NCI-H2081 treated with DMSO at 0.1 percent for 48 hours (cell line): ENCODE measurements at places on chromosomes 6 and 20.

DNA sequence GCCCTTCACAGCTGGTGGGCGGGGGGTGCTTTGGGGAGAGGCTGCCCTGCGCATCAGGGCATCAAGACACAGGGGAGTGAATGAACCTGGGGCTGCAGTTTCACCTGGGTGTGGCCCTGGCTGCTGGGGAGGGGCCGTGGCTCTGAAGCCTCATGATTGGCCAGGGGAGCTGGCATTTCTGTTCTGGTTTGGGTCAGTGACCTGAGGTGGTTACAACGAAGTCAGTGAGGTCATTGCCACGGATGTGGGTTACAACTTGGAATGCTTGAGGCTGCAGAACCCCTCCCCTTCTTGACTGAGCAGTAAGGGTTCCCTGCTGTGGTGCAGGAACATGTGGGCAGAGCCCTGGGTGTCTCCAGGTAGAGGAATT is 3.0 kb downstream of the TCEA2 start:
- no peak for DNase-seq

GRCh38 chr6:39599973-39600372 is 125.2 kb downstream of the KIF6 start:
- no peak for DNase-seq

DNA sequence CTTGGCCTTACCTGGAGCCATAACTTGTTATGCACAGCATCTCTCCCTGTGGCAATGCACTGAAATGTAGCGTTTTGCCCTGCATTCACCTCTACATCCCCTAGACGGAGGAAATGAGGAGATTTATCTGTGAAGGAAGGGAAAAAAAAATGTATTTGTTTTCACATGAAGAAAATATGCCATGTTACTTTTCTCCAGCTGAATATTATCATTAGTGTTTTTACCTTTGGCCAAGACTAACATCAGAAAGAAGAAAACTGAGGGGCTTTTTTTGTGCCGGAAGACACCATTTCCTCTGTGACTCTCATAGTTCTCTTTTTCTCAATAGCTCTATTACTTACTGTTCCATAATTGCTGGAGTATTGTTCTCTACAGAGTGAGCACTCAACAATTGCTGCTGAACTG is 280.4 kb downstream of the PTPRK start:
- DNase-seq = no peak

GRCh38 chr6:119350952-119351372 is 1.4 kb upstream of the MAN1A1 start:
- DNase-seq = no peak

DNA sequence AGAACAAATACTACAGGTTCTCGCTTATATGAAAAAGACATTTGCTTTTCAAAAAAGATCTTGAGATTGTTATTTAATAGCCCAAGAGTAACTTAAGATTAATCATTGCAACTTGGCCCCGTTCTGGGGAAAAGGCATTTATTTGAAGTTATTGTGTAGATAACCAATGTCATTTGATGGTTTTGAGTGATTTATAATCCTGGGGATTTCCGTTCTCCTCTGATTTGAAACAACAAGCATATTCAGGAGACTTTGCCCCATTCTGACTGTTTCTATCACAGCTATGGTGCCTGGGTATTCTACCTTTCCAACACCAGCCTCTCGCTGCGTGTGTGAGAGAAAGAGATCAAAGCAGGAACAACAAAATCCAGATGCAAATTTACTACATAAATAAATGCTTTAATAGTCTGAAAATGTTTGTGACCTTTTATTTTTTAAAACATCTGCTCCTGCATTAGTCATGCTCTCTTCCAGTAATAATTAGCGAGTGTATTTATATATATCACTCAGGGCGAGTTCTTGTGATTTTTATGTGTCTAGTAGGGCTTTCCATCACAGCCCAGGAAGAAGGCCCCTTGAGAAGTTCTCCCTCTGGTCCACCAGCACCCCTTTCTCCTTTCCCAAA is 197.9 kb upstream of the FOXQ1 start:
- no peak for DNase-seq

GRCh38 chr6:41780551-41781365 is at the start of gene PRICKLE4:
TSS of gene PRICKLE4 (plus strand) at chr6:41780782. CDS start at chr6:41783474, 2,692 bp downstream.
- no peak for DNase-seq

GRCh38 chr20:2104236-2104635 is 2.6 kb downstream of the STK35 start:
- DNase-seq = no peak

GRCh38 chr6:74577619-74578018 is 628.2 kb downstream of the COL12A1 start:
- no peak for DNase-seq

- DNase-seq = no peak
These were observed 68.8 kb downstream of the ANKRD6 start for GRCh38 chr6:89501753-89502152.

DNA sequence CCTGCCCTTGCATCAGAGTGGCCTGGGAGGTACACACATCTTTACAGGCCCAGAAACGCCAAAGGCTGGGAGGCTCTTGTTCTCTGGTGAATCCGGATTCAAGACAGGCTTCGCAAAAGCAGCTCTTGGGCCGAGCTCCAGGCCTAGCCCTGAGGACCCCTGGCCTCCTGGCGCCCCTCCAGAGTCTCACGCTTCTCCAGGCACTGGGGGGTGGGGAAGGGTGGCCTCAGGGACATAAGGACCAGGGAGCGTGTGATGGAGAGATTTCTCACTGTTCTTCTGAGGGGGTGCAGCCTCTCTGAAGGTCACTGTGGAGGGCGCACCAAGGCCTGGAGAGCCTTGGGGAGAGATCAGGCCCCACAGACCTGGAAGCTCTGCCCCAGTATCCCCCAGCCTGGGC is 349.2 kb downstream of the ZFAND3 start:
- DNase-seq = no peak

GRCh38 chr6:137910843-137911456 is 43.9 kb downstream of the TNFAIP3 start:
- no peak for DNase-seq

- peak; percentile 44 for DNase-seq
These were observed 260.3 kb downstream of the LRFN2 start for GRCh38 chr6:40326714-40327421.

DNA sequence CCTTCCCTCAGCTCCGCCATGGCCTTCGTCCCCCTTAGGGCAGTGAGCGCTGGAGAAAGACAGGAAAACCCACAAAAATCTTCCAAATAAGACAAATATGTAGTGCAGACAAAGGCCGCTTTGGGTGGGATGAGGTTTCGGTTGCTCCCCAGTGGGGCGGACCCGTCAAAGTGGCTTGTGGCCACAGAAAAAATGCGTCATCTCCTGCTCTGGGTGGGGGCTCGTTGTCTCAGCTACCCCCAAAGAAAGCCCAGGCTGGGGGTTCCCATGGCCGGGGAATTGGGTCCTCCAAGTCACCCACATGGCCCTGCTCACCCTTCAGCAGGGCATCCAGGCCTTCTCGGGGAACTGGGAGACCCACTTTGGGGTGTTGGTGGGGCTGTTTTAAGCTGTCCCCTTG is 21.9 kb upstream of the SCUBE3 start:
- no peak for DNase-seq

GRCh38 chr6:132780770-132781371 is 17.6 kb downstream of the SLC18B1 start:
- DNase-seq = no peak

DNA sequence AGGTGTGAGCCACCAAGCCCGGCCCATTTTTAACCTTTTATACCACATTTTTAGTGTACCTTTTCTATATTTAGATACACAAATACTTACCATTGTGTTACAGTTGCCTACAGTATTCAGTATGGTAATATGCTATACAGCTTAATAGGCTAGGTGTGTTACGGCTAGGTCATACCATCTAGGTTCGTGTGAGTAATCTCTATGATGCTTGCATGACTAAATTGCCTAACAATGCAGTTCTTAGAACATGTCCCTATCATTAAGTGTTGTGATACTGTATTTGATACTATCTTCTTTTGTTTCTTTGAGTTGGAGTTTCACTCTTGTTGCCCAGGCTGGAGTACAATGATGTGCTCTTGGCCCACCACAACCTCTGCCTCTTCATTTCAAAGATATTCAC is 387.7 kb upstream of the SASH1 start:
- no peak for DNase-seq

GRCh38 chr6:87421576-87421975 is 13.8 kb downstream of the CFAP206 start:
- no peak for DNase-seq
